ENCODE measurements at places on chromosomes 2 and 18. TPM values are rescaled to one million over a fixed set of nuclear protein-coding genes. Genes with fewer than 3 reads are reported as not detected.

DNA sequence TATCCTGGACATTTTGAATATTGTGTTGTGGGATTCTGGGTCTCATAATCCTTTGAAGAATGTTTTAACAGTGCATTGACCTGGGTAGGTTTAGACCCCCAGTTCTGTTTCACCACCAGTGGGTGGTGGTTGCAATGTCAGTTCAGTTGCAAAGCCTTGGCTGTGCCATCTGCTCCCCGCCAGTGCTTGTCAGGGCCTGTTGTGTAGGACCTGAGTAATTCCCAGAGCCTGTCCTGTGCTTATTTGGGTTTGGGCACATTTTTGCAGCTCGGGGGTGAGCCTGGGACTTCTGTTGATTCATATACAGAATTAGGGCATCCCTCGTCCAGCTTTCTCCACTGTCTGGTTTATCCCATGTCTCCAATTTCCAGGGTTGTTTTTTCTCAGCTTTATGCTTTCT, 24.8 kb downstream of the ATP9B start:
- DNase-seq = no peak

DNA sequence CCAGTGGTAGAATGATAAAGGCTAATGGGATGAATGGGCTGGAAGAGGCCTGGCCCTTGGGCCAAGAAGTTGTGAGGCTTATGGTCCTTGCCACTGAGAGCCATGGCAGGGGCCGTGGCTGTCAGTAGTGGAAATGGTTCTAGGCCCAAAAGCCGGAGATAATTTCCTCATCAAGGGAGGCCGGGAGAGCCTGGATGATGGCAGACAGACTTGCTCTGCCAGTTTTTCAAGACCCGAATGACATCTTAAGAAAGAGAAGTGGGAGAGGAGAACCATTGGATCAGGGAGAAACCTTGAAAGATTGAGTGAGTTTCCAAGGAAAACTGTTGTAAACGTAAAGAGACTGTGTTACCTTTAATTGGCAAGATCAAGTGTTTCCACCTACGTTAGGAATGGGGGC, 46.3 kb upstream of the VPS54 start:
- DNase-seq = no peak

- no peak for DNase-seq
Measured at GRCh38 chr18:74951165-74951760, 257.7 kb downstream of the PTGR3 start.

GRCh38 chr2:23589220-23589647, 204.3 kb downstream of the KLHL29 start:
- DNase-seq = no peak

The RAB27B gene
- polyA plus RNA-seq = not detected

GRCh38 chr2:175251425-175252041, 70.0 kb upstream of the ATP5MC3 start:
- DNase-seq = no peak

- DNase-seq = no peak
Measured at GRCh38 chr18:71371951-71372605, 1083.2 kb downstream of the SOCS6 start.

- DNase-seq = no peak
Measured at GRCh38 chr2:230589497-230590015, 123.1 kb upstream of the CAB39 start.

The TRMT61B gene
- polyA plus RNA-seq = 22.9 TPM

- no peak for DNase-seq
Measured at GRCh38 chr2:181243319-181243718, 213.9 kb upstream of the ITGA4 start.

DNA sequence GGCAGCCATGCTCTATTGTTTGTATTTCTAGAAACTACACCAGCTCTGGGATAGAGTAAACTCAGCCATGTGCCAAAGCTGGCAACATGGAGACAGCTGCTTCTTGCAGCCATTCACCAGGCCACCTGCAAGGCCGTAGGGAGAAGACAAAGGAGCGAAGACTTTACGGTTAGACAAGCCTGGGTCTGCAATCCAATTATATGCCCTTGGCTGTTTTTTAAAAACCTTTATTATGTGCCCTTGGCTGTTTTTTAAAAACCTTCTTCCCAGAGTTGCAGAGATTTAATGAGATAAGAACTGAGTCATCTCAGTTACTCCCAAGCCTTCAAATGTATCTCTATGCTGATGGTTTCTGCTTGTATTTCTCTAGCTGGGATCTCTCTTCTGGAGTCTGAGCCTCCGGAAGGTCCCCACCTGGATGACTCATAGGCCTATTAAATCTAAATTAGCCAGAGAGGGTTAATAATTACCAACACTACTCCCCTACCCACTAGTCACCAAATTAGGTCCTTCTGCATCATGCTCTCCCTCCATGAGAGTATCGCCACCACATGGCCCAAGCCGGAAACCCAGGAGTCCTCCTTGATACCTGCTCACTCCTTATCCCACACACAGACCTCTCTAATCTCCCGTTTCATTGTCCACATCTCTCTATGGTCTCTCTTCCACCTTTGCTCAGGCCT, 17.5 kb upstream of the DPP4 start:
- DNase-seq = no peak

- no peak for DNase-seq
Measured at GRCh38 chr2:1246239-1246638, 167.0 kb upstream of the TPO start.

The CXCR1 gene
- 0.40 TPM for polyA plus RNA-seq

DNA sequence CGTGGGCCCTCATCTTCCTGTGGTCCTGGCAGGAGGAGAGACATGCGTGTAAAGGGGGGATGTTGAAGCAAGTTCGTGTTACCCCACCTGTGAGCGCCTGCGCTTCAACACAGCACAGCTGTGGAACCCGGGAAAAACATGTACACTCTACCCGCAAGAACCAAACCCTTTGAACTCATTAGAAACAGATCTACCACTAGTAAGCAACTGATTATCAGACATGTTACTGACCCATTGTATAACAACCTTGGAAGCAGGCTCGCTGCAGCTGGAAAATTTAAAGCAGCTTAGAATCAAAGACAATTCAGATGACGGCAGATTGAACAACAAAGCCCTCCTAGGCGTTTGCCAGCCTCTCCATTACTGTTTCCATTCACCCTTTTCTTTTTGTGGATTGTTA, 771.7 kb upstream of the SALL3 start:
- no peak for DNase-seq

The PPP1R7 gene
- 150 TPM for polyA plus RNA-seq

The ZNF804A gene
- not detected for polyA plus RNA-seq

DNA sequence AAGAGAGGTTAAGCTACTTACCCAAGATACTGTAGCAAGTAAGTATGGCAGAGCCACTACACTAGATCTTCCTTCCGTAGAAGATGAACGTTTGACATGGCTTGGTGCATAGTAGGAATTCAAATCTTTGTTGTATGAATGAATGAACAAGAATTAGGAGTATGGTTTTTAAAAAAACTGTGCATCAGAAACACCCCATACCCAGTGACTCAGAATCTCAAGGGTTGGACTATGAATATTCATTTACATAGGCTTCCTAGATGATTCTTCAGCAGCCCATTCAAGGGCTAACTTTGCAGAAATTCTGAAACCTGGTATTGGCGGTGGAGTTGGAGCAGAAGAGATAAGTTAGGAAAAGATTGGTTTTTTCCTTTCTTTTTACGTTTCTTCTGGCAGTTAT, 5.4 kb downstream of the ACTR3 start:
- no peak for DNase-seq

The TRIB2 gene
- polyA plus RNA-seq = 131 TPM
